ENCODE measurements at places on chromosomes 3 and 15. TPM values are rescaled to one million over a fixed set of nuclear protein-coding genes. Genes with fewer than 3 reads are reported as not detected.

TMC3 gene
- total RNA-seq, result not detected

ZBED2 gene
- total RNA-seq, result not detected

PLA2G4E gene
- not detected for total RNA-seq

C3orf20 gene
- not detected for total RNA-seq

SH2D7 gene
- not detected for total RNA-seq

GOLGA8M gene
- total RNA-seq, result 2.5 TPM

IL16 gene
- 3.8 TPM for total RNA-seq

ERICH6 gene
- 0.55 TPM for total RNA-seq

Measured in left ventricle myocardium inferior (tissue), 1 donor.